ENCODE measurements at places on chromosomes 6 and 20. TPM values are rescaled to one million over a fixed set of nuclear protein-coding genes. Genes with fewer than 3 reads are reported as not detected.

Gene PPIL6
- total RNA-seq: 2.4 TPM

Gene HLA-DQA2
- total RNA-seq: not detected

Gene E2F1
- 68.1 TPM for total RNA-seq

Gene FAM110A
- total RNA-seq: 15.0 TPM

Gene BPIFB6
- total RNA-seq: not detected

Gene CD83
- 5.3 TPM for total RNA-seq

Gene SLC22A23
- total RNA-seq: 8.2 TPM

Gene FUCA2
- total RNA-seq: 88.9 TPM

Gene CST7
- not detected for total RNA-seq

Gene NRSN1
- total RNA-seq: not detected

Gene FAXC
- 10.9 TPM for total RNA-seq

Gene ZC2HC1B
- total RNA-seq: not detected

Gene SLC17A9
- not detected for total RNA-seq

Gene SEL1L2
- total RNA-seq: not detected

Gene NELFCD
- 102 TPM for total RNA-seq

Gene AURKA
- total RNA-seq: 137 TPM
